ENCODE measurements at places on chromosomes 1 and 21. TPM values are rescaled to one million over a fixed set of nuclear protein-coding genes. Genes with fewer than 3 reads are reported as not detected.

C1QB gene
- total RNA-seq: not detected

PLD5 gene
- total RNA-seq: under 0.01 TPM

SPRR2E gene
- not detected for total RNA-seq

RPF1 gene
- total RNA-seq: 26.2 TPM

KRTAP13-4 gene
- not detected for total RNA-seq

RGS1 gene
- total RNA-seq: not detected

HTR1D gene
- not detected for total RNA-seq

RGS16 gene
- total RNA-seq: 2.4 TPM
